ENCODE measurements at places on chromosomes 13 and 19.

GRCh38 chr13:31380715-31381114 is 180.9 kb downstream of the B3GLCT start:
- DNase-seq: no peak

DNA sequence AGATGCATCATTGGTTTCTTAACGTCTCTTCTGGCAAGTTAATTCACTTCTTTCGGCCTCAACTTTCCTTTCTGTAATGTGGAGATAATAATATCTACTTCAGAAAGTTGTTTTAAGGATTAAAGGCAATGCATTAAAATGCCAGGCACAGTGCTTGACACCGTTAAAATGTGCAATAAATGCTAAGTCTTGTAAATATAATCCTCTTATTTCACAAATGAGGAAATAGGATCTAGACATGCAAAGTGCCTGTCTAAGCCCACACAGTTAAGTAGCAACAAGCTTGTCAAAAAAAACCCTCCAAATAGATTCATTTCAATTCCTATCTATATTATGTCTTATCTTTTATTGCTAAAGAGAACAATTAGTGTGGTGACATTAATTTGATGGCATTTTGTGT is 86.4 kb upstream of the TSC22D1 start:
- DNase-seq: no peak

DNA sequence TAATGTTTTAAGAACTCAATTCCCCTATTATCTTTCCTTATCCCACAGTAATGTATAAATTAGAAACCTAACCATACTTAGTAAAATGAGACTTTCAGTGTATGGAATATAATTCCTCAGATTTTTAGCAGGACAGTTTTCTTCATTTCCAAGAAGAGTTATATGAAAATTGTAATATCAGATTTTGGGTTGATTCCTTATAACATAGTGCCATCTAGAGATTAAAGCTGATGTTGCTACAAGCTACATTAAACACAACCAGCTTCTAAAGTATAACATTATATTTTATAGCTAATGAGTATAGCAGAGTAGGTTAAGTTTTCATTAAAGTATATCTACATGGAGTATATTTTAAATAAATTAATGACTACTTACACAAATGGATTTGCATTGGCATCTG is 99.7 kb upstream of the MIR17HG start:
- DNase-seq: no peak

DNA sequence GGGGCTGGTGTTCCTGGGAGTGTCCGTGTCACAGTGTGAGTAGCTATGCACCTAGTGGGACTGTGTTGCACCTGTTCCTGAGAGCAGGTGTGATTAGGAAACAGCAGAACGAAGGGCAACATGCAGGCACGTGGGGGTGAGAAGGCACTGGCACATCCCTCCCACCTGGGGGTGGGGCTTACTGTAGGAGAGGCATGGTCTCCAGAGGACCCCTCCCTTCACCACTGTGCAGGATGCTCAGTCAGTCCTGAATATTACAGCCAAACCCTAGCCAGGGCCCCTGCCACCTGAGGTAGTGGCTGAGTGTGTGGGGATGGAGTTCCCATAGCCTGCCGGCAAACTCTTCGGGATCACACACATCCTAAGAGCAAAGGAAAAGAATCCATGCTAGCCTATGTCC is 99.2 kb downstream of the ZDHHC20 start:
- no peak for DNase-seq

DNA sequence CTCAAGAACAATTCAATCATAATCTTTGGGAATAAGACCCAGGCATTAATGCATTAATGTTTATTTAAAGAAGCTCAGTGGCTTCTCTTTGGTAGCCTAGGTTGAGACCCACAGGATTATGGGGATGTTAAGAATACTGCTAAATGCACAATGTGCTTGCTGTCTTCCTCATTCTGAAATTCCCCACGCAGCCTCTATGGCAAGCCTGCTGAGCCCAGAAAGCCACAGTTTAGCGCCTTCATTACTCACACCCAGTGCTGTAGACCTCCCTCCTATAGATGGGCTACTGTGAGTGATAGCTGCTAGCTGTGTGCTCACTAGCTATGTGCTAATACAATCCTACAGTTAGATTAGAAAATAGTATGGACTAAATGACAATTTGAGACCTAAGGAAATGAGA is 90.6 kb downstream of the TNFSF13B start:
- DNase-seq: no peak

DNA sequence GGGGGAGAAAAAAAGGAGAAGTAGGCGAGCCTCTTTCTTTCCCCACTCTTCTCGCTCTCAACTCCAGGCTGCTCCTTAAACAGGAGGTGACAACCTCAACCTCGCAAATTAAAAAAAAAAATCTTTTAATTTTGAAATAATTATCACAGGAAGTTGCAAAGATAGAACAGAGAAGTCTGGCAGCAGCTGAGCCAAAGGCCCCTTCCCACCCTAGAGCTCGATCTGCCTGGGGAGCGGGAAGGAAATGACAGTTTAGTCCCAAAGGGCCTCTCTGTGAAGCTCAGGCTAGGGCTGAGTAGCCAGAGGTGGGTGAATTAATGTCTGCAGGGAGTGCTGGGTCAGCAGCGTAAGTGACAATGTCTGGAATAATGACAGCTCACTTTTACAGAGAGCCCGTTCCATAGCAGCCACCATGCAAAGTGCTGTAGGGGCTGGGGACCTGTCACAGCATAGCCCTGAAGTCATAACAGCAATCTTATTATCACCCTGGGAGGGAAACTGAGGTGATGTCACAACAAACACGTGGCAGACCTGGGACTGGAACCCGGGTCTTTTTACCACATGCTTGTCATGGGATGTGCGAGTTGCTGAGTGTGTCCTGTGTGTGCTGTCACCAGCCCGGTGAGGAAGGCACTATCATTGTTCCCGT is 8.8 kb upstream of the CD22 start:
- DNase-seq: no peak

- DNase-seq: no peak
Observed at GRCh38 chr13:89113744-89114143, 1442.6 kb downstream of the SLITRK5 start.

DNA sequence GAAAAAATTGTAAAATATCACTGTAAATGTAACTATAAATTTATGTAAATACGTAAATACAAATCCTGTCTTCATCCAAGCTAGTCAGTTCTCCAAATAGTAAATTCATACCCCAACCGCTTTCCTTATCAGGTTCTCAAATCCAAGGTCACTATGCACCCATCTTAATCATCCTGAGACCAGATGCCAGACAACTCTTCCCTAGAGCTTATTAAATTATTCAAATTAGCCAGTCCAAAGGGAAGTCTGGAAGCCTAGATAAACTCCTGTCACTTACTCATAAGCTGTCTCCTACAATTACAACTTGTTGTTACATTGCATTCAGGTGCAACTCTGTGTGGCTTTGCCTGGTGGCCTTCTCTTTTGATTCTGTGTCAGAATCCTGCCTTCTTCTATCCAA is 836.1 kb upstream of the PCDH20 start:
- no peak for DNase-seq

Measured in stimulated activated CD8-positive, alpha-beta memory T cell treated with anti-CD3 and anti-CD28 coated beads, Interleukin-7, amount 100 ng/mL, for 24 hours (primary cell).